ENCODE measurements at places on chromosomes 2 and 18. TPM values are rescaled to one million over a fixed set of nuclear protein-coding genes. Genes with fewer than 3 reads are reported as not detected.

Gene UGT1A5
- not detected for total RNA-seq

Gene FKBP1B
- total RNA-seq = 0.43 TPM

Gene NEU2
- total RNA-seq = not detected

Gene SPP2
- total RNA-seq = not detected

Gene MYCN
- total RNA-seq = 0.20 TPM

Gene C2orf81
- total RNA-seq = 3.8 TPM

Gene MEIS1
- not detected for total RNA-seq

Gene LOXHD1
- total RNA-seq = 0.13 TPM

Gene IL36B
- total RNA-seq = not detected

Gene COL4A4
- total RNA-seq = 0.02 TPM

Gene FHL2
- 0.98 TPM for total RNA-seq

Gene PLGLB2
- total RNA-seq = 3.7 TPM

Gene PPP1R1C
- not detected for total RNA-seq

Gene INPP5D
- 115 TPM for total RNA-seq

Gene HNRNPLL
- 44.0 TPM for total RNA-seq

Gene REG3A
- not detected for total RNA-seq

Gene ANO7
- total RNA-seq = 0.77 TPM
